ENCODE measurements at places on chromosomes 16 and 17.

DNA sequence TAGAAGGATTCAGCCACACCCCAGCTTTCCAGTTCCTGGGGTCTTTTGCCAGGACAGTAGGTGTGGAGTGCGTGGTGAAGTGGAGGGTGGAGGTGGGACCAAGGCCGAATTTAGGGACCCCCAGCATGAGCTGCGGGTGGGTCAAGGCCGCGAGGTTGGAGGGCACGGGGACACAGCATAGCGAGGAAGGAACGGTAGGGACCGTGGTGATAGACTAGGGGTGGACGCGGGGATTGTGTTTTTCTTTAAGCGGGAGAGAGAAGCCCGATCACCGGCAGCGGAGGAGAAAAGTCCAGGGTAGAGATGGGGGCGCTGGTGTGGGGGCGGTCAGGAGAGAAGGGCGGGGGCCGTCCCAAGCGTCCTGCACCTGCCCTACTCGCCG, 261 bp upstream of the B4GALNT2 start:
- DNase-seq, result no peak

DNA sequence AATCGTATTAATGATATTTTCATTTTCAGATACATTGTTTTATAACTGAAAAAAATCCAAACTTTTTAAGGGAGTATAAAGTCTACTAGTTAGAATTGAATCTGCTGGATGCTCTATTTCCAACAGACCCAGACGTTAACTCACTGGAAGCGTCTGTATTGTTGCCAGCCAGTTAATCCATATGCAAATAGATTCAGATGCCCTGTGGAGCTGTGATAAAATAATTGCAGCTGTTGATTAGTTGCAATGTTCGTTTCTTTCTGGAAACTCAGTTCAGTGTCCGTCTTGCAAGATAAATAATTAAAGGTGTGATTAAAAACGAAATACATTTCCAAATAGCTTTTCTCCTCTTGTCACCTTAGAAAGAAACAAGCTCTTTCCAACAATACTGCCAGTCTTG, 5.1 kb upstream of the GNA13 start:
- DNase-seq, result no peak

DNA sequence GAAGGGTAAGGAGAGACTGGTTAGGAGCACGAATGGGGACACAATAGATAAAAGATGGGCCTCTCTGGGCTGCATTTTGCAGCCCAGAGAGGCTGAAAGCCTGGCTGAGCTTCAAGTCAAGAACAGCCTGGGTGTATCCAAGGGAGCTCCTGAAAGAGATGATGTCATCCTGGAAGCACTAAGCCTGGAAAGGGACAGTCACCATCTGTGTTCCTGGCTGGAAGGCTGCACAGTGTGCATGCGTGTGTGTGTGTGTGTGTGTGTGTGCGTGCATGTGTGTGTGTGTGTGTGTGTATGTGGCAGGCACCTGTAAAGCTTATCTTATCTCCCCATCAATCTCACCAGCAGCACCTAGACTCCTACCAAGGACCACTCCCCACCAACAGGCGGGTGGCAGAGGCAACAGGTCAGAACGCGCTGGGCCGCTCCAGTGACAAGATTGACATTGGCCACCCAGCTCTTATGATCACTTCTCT, 44.1 kb downstream of the COG7 start:
- DNase-seq, result no peak

GRCh38 chr16:79648826-79649225, 48.3 kb upstream of the MAF start:
- DNase-seq, result no peak

GRCh38 chr17:49523706-49524472, 28.8 kb downstream of the NGFR start:
- no peak for DNase-seq

- no peak for DNase-seq
Observed at GRCh38 chr17:57323391-57323790, 67.1 kb downstream of the MSI2 start.

- DNase-seq, result no peak
Observed at GRCh38 chr16:49477250-49477895, 103.8 kb downstream of the C16orf78 start.

- no peak for DNase-seq
Observed at GRCh38 chr17:43915559-43915958, 8.2 kb upstream of the MPP2 start.

- DNase-seq, result no peak
Observed at GRCh38 chr16:13503960-13504635, 415.9 kb upstream of the ERCC4 start.

DNA sequence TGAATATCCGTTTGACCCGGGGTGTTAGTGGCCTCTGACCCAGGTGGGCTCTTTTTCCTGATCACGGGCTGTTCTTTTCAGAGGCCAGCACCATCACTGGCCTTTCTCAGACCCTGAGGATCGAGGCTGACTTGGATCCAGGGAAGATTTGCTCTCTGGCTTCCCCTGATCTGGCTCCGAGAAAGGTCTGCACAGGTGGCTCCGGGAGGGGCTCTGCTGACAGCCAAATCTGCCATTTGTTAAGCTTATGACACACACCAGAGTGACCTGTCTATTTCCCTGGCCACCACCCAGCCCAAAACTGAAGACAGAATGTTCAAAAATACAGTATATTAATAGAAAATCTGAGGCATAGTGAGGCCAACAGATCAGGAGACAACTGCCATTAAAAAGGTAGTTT, 221.8 kb upstream of the TNRC6C start:
- DNase-seq, result no peak

DNA sequence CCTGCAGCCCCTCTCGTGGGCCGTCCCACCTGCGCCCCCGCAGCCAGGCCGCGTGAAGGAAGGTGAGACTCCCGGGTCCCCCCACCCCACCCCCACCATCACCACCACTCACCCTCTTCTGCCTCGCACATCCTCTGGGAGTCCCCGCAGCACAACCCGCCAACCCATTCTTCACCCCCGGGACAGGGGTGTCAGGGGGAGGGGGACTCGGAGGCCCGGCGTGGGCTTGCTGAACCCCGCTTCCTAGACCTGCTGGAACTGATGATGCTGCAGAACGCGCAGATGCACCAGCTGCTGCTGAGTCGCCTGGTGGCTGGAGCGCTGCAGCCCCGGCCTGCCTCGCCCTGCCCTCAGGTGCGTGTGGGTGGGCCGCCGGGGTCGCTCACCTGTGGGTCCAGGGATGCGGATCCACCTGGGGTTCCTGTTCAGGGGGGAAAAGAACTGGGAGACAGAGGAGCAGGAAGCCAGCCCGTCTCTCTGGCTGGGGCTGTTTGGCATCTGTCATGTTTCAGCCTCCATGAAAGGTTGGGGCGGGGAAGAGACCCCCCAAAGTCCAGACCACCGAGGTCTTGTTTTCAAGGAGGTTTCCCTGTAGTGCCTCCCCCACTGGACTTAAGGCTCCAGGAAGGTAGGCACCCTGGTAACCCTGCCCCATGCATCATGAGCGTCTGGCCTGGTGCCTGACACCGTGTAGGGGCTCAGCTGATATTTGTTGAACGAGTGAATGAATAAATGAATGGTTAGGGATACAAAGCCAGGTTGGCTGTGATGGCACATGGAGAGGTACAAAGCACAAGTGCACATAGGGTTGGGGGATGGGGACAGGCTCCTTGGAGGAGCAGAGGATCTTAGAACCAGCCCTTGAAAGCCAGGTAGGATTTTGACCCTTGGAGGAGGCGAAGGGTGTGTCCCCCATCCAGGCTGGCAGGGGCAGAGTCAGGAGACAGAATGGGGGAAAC, 849 bp downstream of the PRR29 start:
- DNase-seq, result no peak

DNA sequence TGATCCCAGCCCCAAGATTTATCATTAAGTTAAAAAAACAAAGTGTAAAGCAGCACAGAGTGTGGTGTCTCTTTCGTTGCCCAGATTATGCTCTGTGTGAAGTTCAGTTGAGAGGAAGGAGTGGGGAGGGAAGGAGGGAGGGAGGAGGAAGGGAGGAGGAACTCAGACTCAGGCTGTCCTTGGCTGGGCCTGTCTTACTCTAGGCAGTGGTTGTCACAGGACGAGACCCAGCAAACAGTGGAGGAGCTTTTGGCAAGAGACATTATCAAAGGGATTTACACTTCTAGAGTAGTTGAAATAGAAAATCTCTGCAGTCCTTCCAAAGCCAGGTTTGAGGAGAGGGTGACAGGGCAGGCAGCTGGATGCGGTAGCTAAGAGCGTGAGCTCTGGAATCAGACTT, 27.8 kb downstream of the KNOP1 start:
- DNase-seq, result no peak

DNA sequence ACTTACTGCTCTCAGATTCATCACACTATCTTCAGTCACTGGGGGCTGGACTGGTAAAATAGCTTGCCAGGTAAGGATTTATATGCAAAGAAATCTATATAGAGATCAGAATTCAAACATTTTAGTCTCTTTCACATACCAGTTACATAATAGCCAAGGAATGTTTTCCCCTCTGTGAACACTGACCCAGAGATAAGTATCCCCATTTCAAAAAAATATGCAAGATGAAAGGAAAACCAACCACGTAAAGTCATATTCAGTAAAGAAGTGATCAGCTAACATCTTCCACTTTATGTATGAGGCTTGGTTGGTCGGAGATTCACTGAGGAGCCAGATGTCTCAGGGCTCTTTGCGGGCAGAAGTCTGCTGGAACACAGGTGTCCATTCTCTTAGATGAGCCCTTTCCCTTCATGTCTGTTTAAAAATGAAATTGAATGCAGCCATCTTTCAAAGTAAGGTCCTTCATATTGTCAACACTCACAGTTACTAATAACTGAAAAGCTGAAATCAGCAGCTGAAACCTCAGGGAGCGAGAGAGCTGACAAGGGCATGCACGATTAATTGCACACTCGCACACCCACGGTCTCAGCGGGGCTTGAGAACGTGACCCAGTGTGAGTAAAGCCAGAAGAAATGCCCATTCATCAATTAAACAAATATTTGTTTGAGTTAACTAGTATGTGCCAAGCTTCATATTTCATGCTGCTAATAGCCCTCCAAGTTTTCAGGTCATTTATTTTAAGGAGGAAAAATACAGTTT, 161.2 kb downstream of the MRTFB start:
- peak; percentile 41 for DNase-seq

DNA sequence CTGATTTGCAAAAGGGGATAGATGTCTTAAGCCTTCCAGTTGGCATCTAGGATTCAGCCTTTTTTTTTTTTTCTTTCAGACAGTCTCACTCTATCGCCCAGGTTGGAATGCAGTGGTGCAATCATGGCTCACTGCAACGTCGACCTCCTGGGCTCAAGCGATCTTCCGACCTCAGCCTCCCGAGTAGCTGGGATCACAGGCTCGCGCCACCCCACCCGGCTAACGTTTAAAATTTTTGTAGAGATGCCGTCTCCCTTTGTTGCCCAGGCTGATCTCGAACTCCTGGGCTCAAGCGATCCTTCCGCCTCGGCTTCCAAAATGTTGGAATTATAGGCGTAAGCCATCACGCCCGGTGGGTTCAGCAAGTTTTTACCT, 571 bp upstream of the CCP110 start:
- DNase-seq, result no peak

DNA sequence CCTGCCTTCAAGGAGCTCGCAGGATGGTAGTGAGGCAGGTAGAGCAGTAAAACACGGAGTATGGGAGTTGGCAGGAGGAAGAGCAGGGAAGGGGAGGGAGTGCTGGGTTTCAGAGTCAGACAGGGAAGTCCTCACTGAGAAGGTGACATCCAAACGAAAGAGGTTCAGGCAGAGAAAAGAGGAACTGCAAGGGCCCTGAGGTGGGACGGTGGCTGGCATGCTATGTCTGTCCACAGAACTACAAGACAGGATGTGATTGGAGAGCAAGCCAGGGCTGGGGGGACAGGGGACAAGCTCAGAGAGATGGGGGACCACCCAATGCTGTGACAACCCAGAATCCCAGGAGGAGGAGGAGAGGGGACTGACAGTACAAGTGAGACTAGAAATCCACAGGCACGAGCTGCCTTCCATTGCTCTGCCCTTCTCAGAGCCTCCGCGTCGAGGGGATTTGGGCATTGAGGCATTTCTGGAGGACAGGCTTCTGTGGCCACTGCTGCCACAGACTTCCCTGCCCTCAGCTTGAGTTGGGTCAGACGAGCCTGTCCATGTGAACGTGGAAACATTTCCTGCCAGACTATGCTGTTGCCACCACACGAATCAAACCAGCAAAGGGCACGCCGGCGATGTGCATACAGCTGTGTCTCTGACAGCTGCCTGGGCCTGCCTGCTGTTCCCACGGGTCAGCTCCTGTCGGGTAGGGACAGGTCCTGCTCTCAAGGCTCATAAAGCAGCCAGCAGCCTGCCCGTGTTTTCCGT, 100.1 kb downstream of the RAB11FIP4 start:
- DNase-seq, result no peak

DNA sequence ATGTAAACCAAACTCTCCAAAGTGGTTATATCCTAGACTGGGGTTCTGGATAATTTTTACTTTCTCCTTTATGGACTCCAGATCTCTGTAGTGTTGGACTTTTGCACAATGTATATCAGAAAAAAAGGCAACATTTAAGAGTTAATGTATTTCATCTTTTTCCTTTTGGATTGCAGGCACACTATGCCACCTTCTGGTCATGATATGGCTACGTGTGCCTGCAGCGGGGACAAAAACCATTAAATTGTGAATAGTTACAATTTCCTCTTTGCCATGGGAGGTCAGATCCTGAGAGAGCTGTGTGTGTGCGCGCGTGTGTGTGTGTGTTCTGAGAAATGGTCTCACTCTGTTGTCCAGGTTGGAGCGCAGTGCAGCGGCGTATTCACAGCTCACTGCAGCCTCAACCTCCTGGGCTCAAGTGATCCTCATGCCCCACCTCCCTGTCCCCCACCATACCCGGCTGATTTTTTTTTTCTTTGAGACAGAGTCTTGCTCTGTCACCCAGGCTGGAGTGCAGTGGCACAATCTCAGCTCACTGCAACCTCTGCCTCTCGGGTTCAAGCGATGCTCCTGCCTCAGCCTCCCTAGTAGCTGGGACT, 4.3 kb upstream of the SGF29 start:
- no peak for DNase-seq

- no peak for DNase-seq
Observed at GRCh38 chr17:31467502-31468256, 76.2 kb downstream of the RAB11FIP4 start.

GRCh38 chr16:55372792-55373488, 48.9 kb downstream of the IRX6 start:
- DNase-seq, result no peak

GRCh38 chr16:86270696-86271095, 239.6 kb upstream of the FOXF1 start:
- no peak for DNase-seq

- DNase-seq, result no peak
Observed at GRCh38 chr17:1907216-1907631, 77.4 kb downstream of the RPA1 start.

DNA sequence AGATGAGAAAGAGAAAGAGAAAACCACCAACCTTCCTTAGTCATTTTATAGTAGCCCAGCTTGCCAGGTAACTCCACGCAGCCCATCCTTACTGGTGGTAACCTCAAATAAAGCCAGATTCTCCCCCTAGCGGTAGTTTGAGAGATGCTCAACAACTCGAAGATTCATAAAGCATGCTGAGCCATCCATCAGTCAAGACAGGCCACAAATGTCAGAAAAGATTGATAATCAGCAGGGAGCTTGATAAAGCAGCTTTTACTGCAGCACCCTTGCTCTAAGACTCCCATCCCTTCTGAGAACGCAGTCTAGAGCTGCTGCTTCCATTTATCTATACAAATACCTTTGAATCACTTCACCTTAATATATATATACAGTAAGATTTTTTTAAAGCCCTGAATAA, 451.5 kb upstream of the HSBP1 start:
- DNase-seq, result peak; percentile 19

Measured in NCI-H2081 treated with DMSO at 0.1 percent for 48 hours (cell line).